ENCODE measurements at places on chromosomes 13 and 19. TPM values are rescaled to one million over a fixed set of nuclear protein-coding genes. Genes with fewer than 3 reads are reported as not detected.

GRCh38 chr13:113065406-113066141, 40.0 kb upstream of the F7 start:
- no peaks in the 10 kb centered on the region for H3K4me1 ChIP-seq
- H3K27ac ChIP-seq, result no peak overlapping the region
- H3K27me3 ChIP-seq, result no peaks in the 10 kb centered on the region
- H3K36me3 ChIP-seq, result peaks cover 5% of the 10 kb centered on the region
- no peak overlapping the region for H3K4me3 ChIP-seq

DNA sequence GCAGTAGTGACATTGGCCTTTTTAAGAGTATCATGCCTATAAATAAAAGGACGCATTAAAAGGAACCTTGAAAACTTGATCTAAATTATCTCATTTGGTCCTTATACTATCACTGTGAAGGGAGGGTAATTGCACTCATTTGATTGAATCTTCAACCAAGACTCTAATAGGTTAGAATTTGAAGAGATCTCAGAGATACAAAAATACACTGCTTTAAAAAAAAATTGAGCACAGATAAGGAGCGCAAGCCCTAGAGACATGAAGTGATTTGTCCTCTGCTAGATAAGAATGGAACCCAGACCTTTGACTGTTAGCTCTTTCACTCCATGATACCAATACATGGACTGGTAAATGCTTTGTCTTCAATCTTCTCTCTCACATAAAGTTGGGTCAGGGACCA, 58.2 kb upstream of the RXFP2 start:
- H3K27me3 ChIP-seq, result no peaks in the 10 kb centered on the region
- H3K4me1 ChIP-seq, result no peaks in the 10 kb centered on the region
- H3K27ac ChIP-seq, result no peak overlapping the region
- no peaks in the 10 kb centered on the region for H3K36me3 ChIP-seq

GADD45GIP1 gene
- total RNA-seq, result 68.8 TPM

RETN gene
- not detected for total RNA-seq

DNA sequence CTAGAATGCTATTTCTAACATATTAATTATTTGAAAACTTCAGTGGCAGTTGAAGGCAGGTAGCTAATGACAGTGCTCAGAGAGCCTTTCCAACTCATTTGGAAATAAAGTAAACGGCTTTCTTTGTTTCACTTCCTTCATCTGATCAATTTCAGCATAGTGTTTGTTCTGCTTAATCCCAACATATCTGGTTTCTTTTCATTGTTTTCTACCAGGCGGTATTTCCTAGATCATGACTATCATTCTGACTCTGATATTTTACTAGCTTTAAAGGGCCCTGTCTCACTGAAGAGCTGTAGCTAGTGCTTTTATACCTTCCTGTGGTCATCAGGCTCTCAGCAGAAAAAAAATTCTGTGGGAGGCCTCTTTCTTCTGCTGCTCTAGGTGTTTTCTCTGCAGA, 178.6 kb downstream of the RBM26 start:
- no peak for DNase-seq
- H3K36me3 ChIP-seq, result no peaks in the 10 kb centered on the region
- no peaks in the 10 kb centered on the region for H3K27me3 ChIP-seq
- no peaks in the 10 kb centered on the region for H3K4me1 ChIP-seq
- H3K4me3 ChIP-seq, result no peak overlapping the region
- no peak overlapping the region for H3K27ac ChIP-seq

DNA sequence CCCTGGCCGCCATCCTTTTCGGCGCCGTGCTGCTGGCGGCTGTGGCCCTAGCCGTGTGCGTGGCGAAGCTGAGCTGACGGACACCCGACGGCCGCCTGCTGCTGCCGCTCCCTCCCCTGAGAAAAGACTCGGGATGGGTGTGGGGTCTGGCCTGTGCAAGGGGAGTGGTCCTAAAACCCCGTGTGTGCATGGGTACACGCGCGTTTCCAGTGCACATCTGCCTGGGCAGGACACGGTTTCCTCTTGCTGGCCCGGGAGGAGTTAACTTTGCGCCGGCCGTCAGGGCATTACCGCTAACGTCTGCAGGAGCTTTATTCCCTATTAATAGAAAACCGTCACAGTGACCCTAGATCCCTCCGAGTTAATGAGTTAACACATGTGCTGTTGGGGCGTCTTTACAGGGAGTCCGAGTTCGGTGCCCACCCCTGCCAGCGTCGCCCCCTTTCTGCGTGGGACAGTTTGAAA, 1.3 kb downstream of the RGS9BP start:
- H3K4me1 ChIP-seq, result peaks cover 39% of the 10 kb centered on the region
- peaks cover 3% of the 10 kb centered on the region for H3K27me3 ChIP-seq
- H3K4me3 ChIP-seq, result no peak overlapping the region

DNA sequence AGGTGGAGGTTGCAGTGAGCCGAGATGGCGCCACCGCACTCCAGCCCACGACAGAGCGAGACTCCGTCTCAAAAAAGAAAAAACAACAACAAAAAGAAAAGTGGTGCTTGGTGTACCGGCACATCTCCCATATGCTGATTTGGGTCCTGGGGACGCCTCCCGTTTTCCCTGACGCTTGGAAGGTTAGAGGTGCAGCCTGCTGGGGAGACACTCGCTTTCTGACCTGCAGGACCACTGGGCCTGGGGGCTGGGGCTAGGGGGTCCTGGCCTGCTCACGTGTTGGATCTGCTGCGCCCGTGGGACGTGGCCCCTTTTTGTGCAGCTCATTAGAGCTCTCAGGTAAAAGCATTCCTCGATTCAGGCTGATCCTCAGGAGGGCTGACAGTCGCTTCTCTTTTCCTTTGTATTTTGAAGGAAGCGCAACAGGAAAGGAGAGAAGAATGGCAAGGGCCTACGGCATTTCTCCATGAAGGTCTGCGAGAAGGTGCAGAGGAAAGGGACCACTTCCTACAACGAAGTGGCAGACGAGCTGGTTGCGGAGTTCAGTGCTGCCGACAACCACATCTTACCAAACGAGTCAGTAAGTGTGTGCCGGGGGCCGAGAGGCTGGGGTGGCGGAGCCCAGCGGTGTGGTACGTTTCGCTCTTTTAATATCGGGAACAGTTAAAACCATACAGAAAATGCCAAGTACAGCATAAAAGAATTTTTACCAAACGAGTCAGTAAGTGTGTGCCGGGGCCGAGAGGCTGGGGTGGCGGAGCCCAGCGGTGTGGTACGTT, 25.1 kb downstream of the ATP4B start:
- no peaks in the 10 kb centered on the region for H3K27me3 ChIP-seq
- H3K4me3 ChIP-seq, result no peak overlapping the region
- peaks cover 89% of the 10 kb centered on the region for H3K36me3 ChIP-seq

GRCh38 chr19:11963566-11964355, 1.1 kb upstream of the ZNF763 start:
- H3K4me1 ChIP-seq, result peaks cover 22% of the 10 kb centered on the region
- no peak overlapping the region for H3K4me3 ChIP-seq
- H3K36me3 ChIP-seq, result no peaks in the 10 kb centered on the region
- DNase-seq, result peak; percentile 83
- H3K27ac ChIP-seq, result peak overlapping the region; percentile 89
- no peaks in the 10 kb centered on the region for H3K27me3 ChIP-seq

DNA sequence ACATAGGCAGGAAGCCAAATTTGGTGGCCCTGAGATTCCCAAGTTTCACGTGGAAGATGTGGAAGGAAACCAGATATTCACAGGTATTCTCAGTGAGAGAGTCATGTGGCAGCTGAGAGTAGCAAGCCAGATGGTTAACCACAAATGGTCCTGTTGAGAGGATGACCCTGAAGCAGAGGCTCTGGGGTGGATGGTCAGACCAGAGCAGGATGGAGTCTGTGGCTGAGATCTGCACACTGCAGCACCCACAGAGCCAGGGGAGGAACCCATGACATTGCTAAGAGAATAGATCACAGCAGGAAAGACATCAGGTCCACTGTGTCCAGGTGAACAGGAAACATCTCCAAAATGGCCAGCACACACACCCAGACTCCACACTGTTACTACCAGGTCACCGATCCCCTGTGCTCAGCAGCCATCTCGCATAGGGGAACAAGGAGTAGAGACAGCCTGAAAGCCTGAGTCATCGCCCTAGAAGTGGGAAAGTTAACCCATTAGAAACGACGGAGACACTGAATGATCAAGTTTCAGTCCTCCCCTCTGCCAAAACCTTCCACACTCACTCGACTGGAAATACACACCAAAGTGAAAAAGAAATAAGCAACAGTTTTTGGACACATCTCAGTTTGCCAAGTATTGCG, 160.0 kb downstream of the RBM26 start:
- H3K27ac ChIP-seq, result no peak overlapping the region
- H3K27me3 ChIP-seq, result no peaks in the 10 kb centered on the region
- no peak for DNase-seq
- H3K4me1 ChIP-seq, result no peaks in the 10 kb centered on the region
- no peak overlapping the region for H3K4me3 ChIP-seq
- H3K36me3 ChIP-seq, result no peaks in the 10 kb centered on the region

DNA sequence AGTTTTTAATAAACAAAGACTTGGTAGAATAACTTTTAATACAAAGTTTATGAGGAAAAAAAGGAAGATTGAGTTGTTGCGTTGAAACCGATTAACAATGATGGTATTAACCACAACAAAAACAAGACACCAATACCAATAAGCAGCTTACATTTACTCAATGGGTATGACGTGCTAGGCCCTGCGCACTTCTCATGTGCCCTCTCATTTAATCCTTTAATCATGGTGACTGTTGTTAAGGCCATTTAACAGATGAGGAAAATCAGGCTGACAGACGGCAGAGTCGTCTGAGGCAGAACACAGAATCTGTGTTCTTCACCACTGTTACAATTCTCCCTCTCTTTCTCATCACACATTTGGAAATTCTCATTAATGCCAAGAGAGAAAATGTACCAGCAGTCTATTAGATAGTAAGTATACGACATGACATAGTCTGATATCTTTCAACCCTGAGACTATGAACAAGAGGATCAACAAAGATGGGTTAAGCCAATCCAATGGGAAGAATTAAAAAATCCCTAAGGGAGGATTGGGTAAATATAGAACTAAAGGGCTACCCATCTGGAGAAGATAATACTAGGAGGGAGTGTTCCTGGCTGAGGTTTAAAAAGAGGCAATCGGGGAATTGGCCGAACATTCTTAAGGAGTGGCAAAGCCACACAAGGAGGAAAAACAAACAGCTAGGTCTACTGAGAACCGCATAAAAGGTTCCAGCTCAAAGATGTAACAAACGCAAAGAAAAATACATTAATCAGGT, 54.0 kb downstream of the DOCK9 start:
- peak; percentile 48 for DNase-seq
- H3K36me3 ChIP-seq, result no peaks in the 10 kb centered on the region
- peak overlapping the region; percentile 82 for H3K27ac ChIP-seq

DNA sequence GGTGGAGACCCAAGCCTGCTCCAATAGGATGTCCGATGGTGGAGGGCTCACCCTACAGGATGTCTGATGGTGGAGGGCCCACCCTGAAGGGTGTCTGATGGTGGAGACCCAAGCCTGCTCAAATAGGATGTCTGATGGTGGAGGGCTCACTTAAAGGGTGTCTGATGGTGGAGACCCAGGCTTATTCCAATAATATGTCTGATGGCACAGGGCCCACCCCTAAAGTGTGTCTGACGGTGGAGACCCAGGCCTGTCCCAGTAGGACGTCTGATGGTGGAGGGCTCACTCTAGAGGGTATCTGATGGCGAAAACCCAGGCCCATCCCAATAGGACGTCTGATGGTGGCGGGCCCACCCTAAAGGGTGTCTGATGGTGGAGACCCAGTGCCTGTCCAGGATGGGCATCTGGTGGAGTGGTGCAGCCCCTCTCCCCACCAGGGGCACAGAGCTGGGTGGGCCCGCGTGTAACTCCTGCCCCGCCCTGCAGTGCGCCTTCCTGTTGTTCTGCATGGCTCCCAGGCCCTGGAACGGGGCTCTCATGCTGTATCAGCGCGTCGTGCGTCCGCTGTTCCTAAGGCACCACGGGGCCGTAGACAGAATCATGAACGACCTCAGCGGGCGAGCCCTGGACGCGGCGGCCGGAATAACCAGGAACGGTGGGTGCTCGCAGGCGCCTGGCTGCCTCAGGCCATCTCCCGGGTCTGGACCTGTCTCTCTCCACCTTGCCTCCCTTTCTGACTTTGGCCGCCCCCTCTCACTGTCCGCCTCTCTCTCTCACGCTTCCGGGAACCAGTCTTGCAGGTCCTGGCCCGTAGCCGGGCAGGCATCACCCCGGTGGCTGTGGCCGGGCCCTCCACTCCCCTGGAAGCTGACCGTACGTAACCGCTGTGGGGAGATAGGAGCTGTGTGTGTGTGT, 5.1 kb downstream of the REEP6 start:
- no peak overlapping the region for H3K27ac ChIP-seq
- no peak for DNase-seq
- H3K27me3 ChIP-seq, result no peaks in the 10 kb centered on the region
- peaks cover 6% of the 10 kb centered on the region for H3K4me1 ChIP-seq
- H3K36me3 ChIP-seq, result no peaks in the 10 kb centered on the region

GRCh38 chr19:3506384-3507340, 551 bp downstream of the FZR1 start:
- H3K27me3 ChIP-seq, result no peaks in the 10 kb centered on the region
- peak overlapping the region; percentile 95 for H3K27ac ChIP-seq
- H3K4me3 ChIP-seq, result peak overlapping the region; percentile 96
- DNase-seq, result peak; percentile 12
- peaks cover 53% of the 10 kb centered on the region for H3K4me1 ChIP-seq

ZNF681 gene
- total RNA-seq, result 0.63 TPM

DNA sequence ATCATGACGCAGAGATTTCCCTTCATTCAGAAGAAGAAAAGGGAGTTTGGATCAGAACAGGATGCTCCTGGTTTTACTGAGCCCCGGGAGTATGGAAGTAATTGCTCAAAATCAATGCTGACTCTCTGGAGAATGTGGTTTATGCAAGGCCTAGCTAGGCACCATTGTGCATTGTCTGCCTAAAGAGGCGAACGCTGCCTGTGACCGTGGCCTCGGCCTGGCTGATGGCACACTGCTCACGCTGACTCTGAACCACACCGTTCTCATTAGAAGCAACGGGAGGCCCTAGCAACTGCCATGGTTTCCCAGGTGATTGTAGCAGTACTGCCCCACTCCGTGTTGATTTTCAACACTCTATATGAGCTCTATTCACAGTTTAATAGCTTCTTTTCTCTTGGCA, 41.7 kb upstream of the UBL3 start:
- no peaks in the 10 kb centered on the region for H3K27me3 ChIP-seq
- peak overlapping the region; percentile 63 for H3K27ac ChIP-seq
- H3K4me1 ChIP-seq, result peaks cover 5% of the 10 kb centered on the region
- H3K36me3 ChIP-seq, result no peaks in the 10 kb centered on the region

- no peaks in the 10 kb centered on the region for H3K27me3 ChIP-seq
- no peak overlapping the region for H3K4me3 ChIP-seq
- H3K4me1 ChIP-seq, result peaks cover 27% of the 10 kb centered on the region
- H3K27ac ChIP-seq, result peak overlapping the region; percentile 12
Measured at GRCh38 chr13:106503272-106503671, 32.2 kb downstream of the EFNB2 start.
